ENCODE measurements at places on chromosomes 3 and 15. TPM values are rescaled to one million over a fixed set of nuclear protein-coding genes. Genes with fewer than 3 reads are reported as not detected.

The PPP1R14D gene
- 0.28 TPM for total RNA-seq

The CCK gene
- total RNA-seq: 1.4 TPM

The GOLGA6L4 gene
- total RNA-seq: 0.28 TPM

The SLC2A2 gene
- total RNA-seq: not detected

The CCDC33 gene
- total RNA-seq: 7.6 TPM

The HES1 gene
- total RNA-seq: 14.4 TPM

The TMEM40 gene
- total RNA-seq: 0.42 TPM

The SLC38A3 gene
- not detected for total RNA-seq

The PLOD2 gene
- total RNA-seq: 114 TPM

The CELF6 gene
- 0.15 TPM for total RNA-seq

The KLF15 gene
- 0.06 TPM for total RNA-seq

The TLR9 gene
- not detected for total RNA-seq
